Hair follicle dermal papilla cell (primary cell): ENCODE measurements at places on chromosomes 1 and 21. TPM values are rescaled to one million over a fixed set of nuclear protein-coding genes. Genes with fewer than 3 reads are reported as not detected.

Gene CENPS
- 10.9 and 11.2 TPM in 2 replicates for total RNA-seq

Gene FMN2
- total RNA-seq: 9.4 and 12.8 TPM in 2 replicates

Gene SPRR4
- total RNA-seq: not detected in 2 replicates

Gene VWA5B1
- not detected in 2 replicates for total RNA-seq

Gene LCE2A
- total RNA-seq: not detected in 2 replicates

Gene PROK1
- 0.12 TPM in 1 of 2 replicates, not detected in the other for total RNA-seq

Gene TP73
- not detected in 2 replicates for total RNA-seq

Gene CYP4A22
- total RNA-seq: not detected in 2 replicates

Gene LRRC39
- total RNA-seq: 0.24 and 0.65 TPM in 2 replicates
